ENCODE measurements at places on chromosomes 16 and 17. TPM values are rescaled to one million over a fixed set of nuclear protein-coding genes. Genes with fewer than 3 reads are reported as not detected.

GRCh38 chr16:25707982-25708583 lies 16.3 kb downstream of the HS3ST4 start:
- H3K36me3 ChIP-seq: no peaks in the 10 kb centered on the region
- no peak overlapping the region for H3K4me3 ChIP-seq
- H3K27me3 ChIP-seq: no peaks in the 10 kb centered on the region
- no peak overlapping the region for H3K27ac ChIP-seq
- no peaks in the 10 kb centered on the region for H3K4me1 ChIP-seq

- H3K27ac ChIP-seq: no peak overlapping the region
- DNase-seq: no peak
- peaks cover 11% of the 10 kb centered on the region for H3K27me3 ChIP-seq
- H3K4me3 ChIP-seq: no peak overlapping the region
- no peaks in the 10 kb centered on the region for H3K36me3 ChIP-seq
Observed at GRCh38 chr16:72247821-72248253, 75.9 kb upstream of the PMFBP1 start.

GRCh38 chr16:17729820-17730219 lies 259.1 kb upstream of the XYLT1 start:
- no peaks in the 10 kb centered on the region for H3K36me3 ChIP-seq
- H3K4me3 ChIP-seq: no peak overlapping the region
- no peak for DNase-seq
- no peaks in the 10 kb centered on the region for H3K27me3 ChIP-seq
- no peaks in the 10 kb centered on the region for H3K4me1 ChIP-seq

HOXB8 gene
- total RNA-seq: not detected
